Stimulated activated CD4-positive, alpha-beta T cell treated with anti-CD3 and anti-CD28 coated beads, Interleukin-1b, Interleukin-23, amount 100 ng/mL, for 1 hour (primary cell): ENCODE measurements at places on chromosomes 1 and 21.

DNA sequence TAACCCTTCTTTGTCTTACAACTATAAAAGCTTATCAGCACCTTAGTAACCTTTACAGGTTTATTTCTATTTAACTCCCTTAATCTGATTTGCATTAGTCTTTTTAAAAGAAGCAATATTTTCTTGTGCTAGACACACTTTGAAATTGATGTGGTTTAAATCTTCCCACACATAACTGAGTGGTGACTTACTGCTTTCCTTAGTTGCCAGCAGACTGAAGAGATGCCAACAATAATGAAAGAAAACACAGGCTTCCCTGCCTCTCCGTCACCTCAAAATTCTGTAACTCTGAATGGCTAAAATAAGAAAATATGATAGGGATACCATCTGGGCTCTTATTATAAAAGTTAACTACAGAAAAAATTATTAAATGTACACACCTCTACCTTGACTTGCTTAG, 196.8 kb downstream of the PTBP2 start:
- DNase-seq, result no peak

- no peak for DNase-seq
Measured at GRCh38 chr1:8847990-8848389, 30.5 kb downstream of the ENO1 start.

GRCh38 chr1:200386416-200386815, 23.4 kb downstream of the ZNF281 start:
- DNase-seq, result no peak

DNA sequence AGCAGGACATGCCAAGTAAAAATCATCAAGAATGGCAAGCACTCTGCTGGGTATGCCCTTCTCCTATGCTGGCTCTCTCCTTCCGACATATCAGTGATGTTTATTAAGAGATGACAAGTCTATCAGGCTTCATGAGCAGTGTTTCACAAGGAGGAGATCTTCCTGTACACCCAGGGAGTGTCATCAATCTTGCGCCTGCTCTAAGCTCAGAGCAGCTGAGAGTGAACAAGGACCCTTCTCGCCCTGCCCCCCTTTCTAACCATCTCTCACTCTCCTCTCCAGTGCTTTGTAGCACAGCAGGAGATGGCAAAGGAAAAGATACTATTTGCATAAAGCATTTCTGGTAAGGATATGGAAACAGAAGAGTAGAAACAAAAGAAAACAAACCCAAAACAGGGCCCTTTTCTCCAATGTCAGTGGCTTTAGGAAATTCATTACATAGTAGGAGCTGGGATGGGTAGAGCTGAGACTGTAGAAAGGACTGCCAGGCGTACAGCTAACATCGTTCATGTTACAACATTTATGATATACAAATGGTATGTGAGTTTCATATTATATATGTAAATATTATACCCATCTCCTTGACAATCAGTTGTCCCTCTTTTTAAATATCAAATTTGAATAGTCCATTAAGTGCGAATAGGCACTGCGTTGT, 201.7 kb downstream of the NUF2 start:
- DNase-seq, result no peak

DNA sequence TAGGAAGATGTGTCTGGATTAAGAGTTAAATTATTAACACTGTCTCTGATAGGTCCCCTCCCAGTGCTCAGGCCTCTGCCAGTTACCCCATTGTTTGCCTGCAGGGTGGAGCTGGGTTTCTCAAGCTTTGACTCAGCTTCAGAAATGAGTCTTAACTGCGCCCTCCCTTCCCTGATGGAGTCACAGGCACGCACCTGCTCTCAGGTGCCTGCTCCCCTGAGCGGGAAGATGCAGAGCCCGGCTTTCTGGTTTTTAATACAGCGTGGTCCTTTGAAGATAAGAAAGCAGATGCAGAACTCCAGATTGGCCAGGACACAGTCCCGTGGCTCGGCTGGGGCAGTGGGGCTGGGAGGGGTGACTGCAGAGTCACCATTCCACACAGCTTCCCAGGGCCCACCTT, 3.2 kb upstream of the SPRR4 start:
- DNase-seq, result no peak

GRCh38 chr1:165114022-165114888, 242.3 kb downstream of the LMX1A start:
- DNase-seq, result no peak

DNA sequence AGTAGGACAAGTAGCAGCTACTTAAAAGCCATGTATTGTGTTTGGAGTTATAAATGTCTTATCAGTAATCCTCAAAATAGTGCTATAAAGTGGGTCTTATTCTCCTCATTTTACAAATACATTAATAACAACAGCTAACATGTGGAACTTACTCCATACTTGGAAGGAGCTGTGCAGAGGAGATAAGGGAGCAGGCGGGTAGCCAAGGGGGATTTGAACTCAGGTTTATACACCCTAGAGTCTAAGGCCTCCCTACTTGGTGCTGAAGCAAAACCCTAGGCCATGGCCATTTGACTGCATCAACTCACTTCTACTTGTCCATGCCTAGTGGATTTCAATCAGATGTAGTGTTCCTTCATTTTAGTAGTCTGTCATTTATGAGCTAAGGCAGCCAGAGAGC, 72.1 kb downstream of the LMO4 start:
- DNase-seq, result no peak

- peak; percentile 32 for DNase-seq
Measured at GRCh38 chr21:45592208-45592619, 50.0 kb upstream of the SLC19A1 start.

- no peak for DNase-seq
Measured at GRCh38 chr21:29157080-29157479, 26.6 kb downstream of the MAP3K7CL start.

GRCh38 chr21:28540514-28540913, 452.2 kb downstream of the LTN1 start:
- no peak for DNase-seq

GRCh38 chr1:6972399-6972798, 187.1 kb downstream of the CAMTA1 start:
- no peak for DNase-seq

DNA sequence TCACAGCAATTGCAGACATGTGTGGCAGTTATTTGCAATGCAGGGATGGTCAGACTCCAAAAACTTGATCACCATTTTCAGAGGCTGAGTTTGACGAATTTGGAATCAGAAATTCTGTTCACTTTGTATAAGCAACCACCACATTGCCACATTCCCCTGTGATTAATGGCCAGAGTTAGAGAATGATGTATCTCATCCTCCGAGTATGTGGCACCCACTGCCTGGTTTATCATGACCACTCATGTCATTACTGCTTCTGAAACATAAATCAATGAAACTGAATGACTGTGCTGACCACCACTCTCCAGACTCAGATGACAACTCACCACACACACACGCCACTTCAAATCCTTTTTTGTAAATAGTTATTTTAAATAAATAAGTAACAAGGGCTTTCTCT, 66.6 kb upstream of the CACHD1 start:
- no peak for DNase-seq

DNA sequence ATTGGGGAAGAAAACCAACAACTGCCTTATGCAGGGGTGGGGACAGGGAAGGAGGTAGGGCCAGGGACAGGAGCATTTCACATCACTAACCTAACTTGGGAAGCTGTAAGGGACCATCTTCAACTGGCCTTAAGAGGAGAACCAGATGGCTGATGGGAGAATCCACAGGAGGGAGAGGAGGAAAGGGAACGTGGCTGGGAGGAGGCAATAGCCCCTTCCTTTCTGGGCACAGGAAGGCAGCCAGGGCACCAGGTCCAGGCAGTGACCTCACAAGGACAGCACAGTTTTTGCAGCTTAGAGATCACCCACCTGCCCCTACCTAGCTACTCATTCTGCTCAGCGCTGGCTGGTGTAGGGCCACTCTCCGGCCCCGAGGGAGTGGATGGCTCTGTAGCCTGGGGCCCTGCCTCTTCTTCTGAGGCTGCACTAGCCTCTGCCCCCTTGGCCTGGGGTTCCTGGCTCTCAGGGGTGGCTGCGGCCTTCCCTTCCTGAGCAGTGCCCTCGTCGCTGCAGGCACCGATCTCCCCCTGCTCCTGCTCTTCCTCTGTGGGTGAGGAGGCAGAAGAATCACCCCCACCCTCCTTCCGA, 1.7 kb downstream of the MARCKSL1 start:
- DNase-seq, result no peak

DNA sequence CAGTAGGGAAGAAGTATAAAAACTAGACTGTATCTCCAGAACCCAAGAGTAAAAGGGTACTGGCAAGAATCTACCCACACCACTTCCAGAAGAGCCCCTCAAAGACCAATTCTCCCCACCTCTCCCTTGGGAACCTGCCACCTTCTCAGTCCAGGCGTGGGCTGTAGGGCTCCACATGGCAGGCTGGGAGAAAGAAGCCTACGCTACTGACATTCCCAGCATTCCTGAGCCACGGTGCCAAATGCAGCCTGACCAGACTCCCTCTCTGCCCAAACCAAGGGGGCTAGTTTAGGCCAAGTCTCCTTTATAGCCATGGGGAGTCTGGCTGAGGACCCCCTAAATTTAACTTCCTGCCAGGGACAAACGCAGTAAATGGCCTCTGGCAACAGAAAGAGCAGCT, 2.0 kb downstream of the UBE2Q1 start:
- no peak for DNase-seq

GRCh38 chr1:62613325-62613727, 16.0 kb downstream of the ANGPTL3 start:
- DNase-seq, result no peak

DNA sequence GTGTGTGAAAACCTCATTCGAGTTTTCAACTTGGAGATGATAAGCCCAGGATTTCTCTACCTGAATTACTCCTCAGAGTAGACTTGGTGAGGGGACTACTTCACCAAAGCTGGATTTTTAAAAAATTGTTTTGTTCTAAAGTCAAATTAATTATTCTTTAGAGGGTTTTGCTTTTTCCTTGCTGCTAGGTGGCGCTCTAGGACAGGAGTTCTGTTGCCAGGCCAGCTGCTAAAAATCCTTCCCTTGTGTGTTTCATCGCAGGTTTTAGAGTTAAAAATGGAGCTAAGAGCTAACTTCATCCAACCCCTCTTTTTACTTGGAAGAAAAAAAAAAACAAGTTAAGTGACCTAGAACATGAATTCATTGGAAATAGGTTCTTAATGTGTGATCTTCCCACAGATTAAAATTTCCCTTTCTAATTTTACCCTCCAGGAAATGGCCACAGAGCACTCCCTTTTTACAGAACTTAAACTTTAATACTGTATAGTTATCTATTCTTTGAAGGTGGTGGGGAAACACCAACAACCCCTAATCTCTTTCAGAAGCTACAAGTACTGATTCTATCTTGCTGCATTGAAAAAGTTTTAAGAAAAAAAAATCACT, 36.7 kb upstream of the FAM163A start:
- peak; percentile 17 for DNase-seq

DNA sequence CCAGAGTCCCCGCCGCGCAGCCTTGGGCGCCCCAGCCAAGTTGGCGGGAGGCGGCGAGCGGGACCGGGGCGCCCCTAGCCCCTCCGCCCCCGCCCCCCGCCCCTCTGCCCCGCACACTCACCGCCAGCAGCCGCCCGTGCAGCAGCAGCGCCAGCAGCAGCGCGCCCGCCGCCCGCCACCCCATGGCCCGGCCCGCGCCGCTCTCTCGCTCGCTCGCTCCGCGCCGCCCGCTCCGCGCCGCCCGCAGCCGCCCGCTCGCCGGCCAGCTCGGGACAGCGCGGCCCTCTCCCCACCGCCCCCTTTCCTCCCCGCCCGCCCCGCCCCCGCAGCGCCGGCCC, at the start of gene HSPG2:
TSS of gene HSPG2 (minus strand) at position 277 of the 338 bp plus-strand sequence. CDS start at position 184, 93 bp downstream.
- DNase-seq, result no peak

GRCh38 chr1:32215629-32216480, 6.3 kb downstream of the TMEM234 start:
- DNase-seq, result peak; percentile 15

GRCh38 chr1:185016880-185017279, 28.5 kb upstream of the RNF2 start:
- DNase-seq, result no peak

GRCh38 chr1:101595881-101596374, 359.1 kb downstream of the S1PR1 start:
- no peak for DNase-seq

DNA sequence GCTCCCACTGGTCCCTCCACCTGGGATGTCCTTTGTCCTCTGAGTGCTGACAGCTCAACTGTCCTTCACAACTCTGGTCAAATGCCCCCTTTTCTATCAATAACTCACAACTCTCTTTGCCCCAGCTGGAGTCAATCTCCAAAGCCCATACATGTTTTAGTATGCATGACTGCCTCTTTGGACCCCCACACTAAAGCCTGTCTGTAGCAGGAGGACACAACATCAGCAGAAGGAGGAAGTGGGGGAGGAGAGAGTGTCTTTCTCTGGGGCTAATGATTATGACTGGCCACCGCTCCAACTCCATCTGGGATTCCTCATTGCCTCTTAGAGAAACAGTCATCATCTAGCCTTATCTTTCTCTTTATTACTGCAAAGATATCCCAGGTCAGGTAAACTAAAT, 186.6 kb upstream of the FGGY start:
- DNase-seq, result no peak

DNA sequence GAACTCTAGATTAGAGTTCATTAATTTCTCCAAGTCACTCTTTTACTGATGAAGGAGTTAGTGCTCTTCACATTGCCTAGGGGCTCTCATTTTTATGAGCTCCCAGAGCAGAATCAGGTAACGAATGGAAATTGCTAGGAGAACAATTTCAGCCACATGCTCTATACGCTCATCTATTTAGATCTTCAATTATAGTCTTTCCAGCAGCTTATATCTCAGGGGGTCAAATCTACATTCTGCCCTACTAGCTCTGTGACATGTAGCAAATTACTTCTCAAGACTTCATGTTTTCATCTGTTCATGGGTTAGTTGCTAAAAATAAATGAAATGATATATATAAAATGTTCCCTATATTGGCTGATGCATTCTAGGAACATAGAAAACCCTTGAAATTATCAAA, 183.6 kb downstream of the PLPP3 start:
- DNase-seq, result no peak
